HT1080 (cell line): ENCODE measurements at places on chromosomes 1 and 21.

DNA sequence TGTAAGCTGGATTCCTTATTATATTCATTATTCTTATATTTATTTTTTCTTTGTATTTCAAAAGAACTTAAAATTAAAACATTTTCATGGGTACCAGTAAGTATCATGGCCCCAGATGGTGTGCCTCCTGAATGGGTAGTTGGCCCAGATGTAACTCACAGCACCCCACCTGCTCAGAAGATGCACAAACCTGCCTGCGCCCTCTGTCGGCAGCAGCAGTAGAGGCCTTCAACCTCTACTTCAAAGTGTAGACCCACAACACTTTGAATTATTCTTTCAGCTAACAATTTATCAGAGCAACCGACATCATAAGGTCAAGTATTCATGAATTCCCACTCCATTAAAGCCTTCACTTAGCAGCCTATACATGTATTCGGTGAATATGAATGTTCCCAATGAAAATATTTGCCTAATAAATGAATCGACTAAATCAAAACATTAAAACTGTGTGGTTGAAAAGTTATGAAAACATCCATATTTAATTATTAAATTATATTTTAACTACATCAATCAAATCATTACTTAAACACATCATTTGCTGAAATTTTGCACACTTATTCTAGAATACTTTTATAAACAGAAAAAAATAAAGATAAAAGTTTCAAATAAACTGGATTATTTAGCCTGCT is 25.4 kb downstream of the PIGM start:
- DNase-seq: peak; percentile 69

GRCh38 chr1:100627054-100627716 is 89.2 kb downstream of the GPR88 start:
- DNase-seq: peak; percentile 25

GRCh38 chr1:1624443-1625403 is 7.2 kb upstream of the MMP23B start:
- DNase-seq: no peak

- peak; percentile 28 for DNase-seq
Measured at GRCh38 chr1:94954263-94955220, 27.6 kb upstream of the CNN3 start.
